Bronchial epithelial cell (primary cell): ENCODE measurements at places on chromosomes 3 and 15. TPM values are rescaled to one million over a fixed set of nuclear protein-coding genes. Genes with fewer than 3 reads are reported as not detected.

The CACNA2D3 gene
- total RNA-seq = 0.13 TPM in 1 of 2 replicates, not detected in the other

The TNFAIP8L3 gene
- 5.0 and 7.6 TPM in 2 replicates for total RNA-seq

The ATP13A4 gene
- 4.2 and 37.3 TPM in 2 replicates for total RNA-seq

The FAM81A gene
- total RNA-seq = 0.26 and 0.38 TPM in 2 replicates

The SLC2A2 gene
- not detected in 2 replicates for total RNA-seq

The ZBTB47 gene
- 5.8 and 7.6 TPM in 2 replicates for total RNA-seq

The LYZL4 gene
- not detected in 2 replicates for total RNA-seq

The GOLGA8S gene
- under 0.01 TPM in 1 of 2 replicates, not detected in the other for total RNA-seq

The FEZF2 gene
- total RNA-seq = not detected in 2 replicates

The GPR149 gene
- total RNA-seq = not detected in 2 replicates

The RPS27L gene
- 62.7 and 105 TPM in 2 replicates for total RNA-seq

The MNS1 gene
- not detected in 2 replicates for total RNA-seq

The FBXO40 gene
- not detected in 2 replicates for total RNA-seq

The CHRD gene
- not detected in 2 replicates for total RNA-seq

The MCTP2 gene
- 15.9 and 20.0 TPM in 2 replicates for total RNA-seq

The GOLGA8G gene
- total RNA-seq = not detected in 2 replicates

The AP3B2 gene
- 0.13 TPM in 1 of 2 replicates, not detected in the other for total RNA-seq
